Small intestine (tissue), 16 donors: ENCODE measurements at places on chromosomes 11 and 22. TPM values are rescaled to one million over a fixed set of nuclear protein-coding genes. Genes with fewer than 3 reads are reported as not detected.
A peak's percentile ranks its signal among the peaks of the same experiment; 100 is the strongest.

DNA sequence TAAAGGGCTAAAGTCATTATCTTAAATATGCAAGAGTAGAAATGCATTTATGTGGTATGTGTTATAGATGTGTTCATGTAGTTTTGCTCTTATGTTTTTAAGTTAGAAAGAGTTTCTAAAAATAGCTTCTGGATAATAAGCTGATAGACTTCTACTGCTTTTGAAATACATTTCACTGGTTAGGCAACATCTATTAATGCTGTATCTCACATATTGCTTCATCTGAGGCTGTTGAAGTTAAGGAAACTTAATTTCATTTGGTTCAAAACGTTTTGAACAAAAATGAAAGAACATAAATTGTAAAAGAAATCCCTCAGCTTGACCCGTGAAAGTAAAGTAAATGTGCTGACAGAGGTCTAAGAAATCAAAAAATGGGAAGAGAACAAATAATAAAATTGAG is 164.0 kb upstream of the CTSC start:
- DNase-seq: peak; percentile 13

GRCh38 chr11:44916801-44917385 is 33.8 kb downstream of the TP53I11 start:
- DNase-seq: no peak

DNA sequence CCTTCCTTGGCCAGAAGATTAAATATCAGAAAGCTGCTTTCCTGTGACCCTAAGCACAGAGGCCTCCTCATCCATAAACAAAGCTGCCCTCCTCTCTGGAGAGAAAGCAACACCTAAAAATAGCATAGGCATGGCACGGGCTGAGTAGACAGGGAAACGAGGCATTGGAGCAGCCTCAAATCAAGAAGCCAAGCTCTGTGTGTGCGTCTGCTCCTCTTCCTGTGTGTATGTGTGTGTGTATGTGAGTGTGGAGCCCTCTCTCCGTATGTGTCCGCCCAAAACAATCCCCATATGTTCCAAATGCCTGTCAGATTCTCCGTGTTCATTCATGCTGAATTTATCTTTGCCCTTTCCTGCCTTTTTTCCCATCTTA is 24.0 kb downstream of the KCNJ5 start:
- DNase-seq: no peak

DNA sequence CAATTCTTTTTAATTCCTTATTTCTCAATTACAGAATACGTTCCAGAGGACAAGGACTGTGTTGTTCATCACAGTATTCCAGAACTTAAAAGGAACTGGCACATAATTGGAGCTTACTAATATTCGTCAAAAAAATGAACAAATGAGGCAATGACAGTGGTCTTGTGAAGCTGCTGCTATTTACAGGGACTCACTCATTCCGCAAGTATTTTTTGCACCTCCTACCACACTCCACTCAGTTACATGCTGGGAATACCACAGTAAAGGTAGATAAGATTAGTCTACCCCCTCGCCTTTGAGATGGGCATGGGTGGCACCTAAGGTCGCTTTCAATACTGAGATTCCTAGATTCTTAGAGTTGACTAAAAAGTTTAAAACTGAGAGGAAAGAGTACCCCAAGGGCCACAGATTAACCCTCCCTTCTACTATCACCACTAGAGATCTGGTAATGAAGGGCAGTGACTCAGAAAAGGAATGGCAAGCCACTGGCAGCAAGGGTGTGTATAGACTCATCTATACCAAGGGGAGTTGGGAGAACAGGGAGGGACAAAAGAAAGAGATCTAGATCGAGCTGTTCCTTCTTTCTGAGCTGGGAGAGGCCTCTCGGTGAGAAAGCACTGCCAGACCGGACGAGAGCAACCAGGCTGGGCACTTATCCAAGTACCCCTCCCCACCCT is 85.0 kb downstream of the RPL27A start:
- no peak for DNase-seq

The RAG2 gene
- polyA plus RNA-seq: not detected
